ENCODE measurements at places on chromosomes 16 and 17.

DNA sequence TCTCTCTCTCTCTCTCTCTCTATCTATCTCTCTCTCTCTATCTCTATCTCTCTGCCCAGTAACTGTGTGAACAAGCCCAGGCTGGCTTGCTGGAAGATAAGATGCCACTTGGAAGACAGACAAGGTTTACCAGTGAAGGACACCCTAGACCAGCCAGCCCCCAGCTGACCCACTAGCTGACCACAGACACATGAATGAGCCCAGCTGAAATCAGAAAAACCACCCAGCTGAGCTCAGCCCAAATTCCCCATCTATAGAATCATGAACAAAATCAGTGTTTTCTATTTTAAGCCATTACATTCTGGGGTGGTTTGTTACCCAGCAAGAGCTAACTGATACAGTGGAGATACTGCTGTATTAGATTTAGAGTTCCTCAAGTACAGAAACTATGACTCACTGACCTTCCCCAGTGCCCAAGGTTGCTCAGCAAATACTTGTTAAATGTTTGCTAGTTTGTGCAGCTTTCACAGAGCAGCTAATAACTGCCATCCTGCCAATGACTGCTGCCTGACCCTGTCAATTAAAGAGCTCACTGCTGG is 18.0 kb downstream of the EMP2 start:
- no peak for DNase-seq

GRCh38 chr16:12664164-12664733 is 139.4 kb downstream of the CPPED1 start:
- DNase-seq: no peak

- DNase-seq: no peak
Measured at GRCh38 chr17:57308543-57309186, 52.3 kb downstream of the MSI2 start.

DNA sequence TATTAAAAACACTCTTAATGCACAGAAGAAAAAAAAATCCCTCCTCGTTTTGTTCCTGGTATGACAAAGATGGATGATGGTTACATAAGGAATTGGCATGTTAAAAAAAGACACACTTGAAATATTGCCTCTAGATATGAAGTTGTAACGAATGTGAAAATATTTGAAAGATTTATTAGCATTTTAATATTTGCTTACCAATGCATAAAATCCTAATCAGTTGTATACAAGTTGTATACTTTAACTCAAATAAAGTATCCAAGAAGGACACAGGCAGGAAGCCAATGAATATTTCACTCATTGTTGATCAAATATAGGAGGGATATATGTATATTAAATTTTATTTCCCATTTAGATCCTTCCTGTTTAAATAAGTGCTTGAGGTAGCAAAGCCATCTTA is 850.8 kb upstream of the RBFOX1 start:
- no peak for DNase-seq

GRCh38 chr17:38535886-38536285 is 69.9 kb downstream of the SRCIN1 start:
- DNase-seq: no peak

- no peak for DNase-seq
Measured at GRCh38 chr17:2706911-2707510, 4.6 kb downstream of the CLUH start.

GRCh38 chr16:15509593-15510535 is 75.5 kb downstream of the BMERB1 start:
- DNase-seq: no peak

DNA sequence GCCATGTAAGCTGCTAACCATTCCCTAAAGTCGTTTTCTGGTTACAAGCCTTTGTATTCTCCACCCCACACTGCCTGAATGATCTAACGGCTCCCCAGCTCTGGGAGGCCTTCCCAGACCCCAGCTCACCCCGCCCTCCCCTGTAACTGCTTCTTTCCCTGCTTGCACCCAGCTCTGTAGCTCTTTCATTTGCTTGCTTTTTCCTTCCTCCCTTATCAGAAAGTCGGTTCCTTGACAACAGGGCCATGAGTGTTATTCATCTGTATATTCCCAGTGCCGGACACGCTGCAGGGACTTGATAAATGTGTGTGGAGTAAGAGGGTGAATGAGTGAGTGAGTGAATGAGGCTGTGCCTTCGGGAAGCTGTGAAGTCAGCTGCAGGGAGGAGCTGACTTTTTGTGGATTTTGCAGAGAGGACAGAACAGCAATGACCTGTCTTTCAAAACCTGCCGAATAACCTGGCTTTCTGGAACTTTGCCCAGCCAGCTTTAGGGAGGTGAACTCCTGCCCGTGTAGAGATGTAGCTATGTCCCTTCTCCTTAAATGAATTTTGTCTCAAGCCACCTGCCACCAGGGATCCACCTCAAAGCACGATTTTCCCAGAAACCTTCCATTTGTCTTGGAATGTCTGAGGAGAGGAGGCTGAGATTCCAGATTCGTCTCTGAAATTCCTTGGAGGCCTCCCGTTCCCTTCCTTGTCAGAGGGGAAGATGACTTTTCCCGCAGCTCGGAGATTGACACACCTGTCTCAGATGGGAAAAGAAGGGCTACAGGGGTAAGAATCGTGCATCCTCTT is 20.0 kb upstream of the CACNG4 start:
- no peak for DNase-seq

DNA sequence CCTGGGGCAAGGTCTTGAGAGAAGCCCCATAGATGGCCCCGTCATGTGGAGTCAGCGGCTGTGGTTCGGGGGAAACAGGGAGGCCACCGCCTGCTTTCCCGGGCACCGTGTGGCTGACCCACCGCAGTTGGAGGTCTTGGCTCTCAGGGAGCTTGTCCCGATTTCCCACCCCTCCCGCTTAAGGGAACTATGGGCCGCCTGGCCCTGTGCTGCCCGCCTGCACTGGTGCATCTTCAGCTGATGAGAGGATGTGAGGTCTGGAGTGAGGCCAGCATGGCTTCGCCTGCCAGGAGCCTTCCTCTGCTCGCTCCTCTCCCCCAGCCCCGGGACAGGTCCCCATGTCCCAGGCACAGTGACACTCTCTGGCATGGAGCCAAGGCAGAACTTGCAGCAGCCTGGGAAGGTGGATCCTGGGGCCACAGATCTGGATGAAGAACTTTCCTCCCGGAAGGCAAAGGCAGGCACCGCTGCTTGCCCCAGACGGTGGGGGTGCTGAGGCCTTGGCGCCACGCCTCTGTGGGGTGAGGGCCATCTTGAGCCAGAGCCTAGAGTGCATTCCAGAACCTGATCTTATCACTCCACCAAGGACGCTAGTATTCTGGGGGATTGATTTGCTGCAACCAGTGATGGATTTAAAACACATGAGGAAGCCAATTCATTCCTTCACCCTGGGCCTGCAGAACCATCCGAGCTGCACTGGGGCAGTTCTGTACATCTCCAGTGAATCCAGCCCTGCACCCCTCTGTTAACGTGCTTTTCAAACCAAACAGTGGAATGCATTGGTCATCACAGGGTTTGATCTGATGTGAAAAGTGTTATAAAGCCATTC is 178.6 kb upstream of the TNRC6C start:
- DNase-seq: no peak

- DNase-seq: no peak
Measured at GRCh38 chr17:31561469-31562375, 170.2 kb downstream of the RAB11FIP4 start.

DNA sequence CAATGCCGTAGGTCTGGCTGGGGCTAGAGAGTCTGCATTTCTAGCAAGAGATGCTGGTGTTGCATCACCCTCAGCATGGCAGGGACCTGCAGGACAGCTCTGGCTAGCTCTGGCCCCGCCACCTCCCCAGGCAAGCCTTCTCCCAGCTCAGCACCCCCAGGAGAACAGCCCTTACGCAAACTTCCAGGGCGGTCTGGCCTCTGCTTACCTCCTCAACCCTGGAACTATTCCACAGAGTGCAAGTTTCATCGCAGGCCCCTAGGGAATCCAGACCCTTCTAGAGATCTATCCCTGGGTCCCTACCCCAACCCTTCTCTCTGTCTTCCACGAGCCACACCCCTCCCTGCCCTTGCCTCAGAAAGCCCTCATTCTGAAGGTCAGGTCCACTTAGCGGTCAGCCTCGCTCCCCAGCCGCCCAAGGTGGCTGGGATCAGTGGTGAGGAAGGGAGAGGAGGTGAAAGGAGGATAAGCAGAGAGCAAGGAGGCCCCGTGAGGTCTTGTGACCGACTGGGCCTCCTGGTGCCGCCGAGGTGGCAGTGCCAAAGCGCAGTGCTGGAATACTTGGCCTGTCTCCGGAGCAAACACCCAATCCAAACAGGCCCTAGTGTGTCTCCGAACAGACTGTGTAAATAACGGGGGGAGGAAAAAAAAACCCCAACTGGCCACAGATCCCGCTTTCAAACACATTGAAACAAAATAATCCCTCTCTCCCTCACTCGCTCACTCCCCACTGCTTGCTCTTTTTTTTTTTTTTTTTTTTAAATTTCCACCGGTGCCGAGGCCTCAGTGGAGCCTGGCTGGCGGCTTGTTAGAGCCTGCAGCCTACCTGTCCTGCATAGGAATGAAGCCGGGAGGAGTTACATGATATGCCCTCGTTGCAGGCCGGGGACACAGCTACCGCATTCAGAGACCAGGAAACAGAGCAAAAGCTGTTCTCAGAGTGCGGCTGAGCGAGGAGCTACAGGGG is 380.9 kb downstream of the SOX9 start:
- DNase-seq: no peak

DNA sequence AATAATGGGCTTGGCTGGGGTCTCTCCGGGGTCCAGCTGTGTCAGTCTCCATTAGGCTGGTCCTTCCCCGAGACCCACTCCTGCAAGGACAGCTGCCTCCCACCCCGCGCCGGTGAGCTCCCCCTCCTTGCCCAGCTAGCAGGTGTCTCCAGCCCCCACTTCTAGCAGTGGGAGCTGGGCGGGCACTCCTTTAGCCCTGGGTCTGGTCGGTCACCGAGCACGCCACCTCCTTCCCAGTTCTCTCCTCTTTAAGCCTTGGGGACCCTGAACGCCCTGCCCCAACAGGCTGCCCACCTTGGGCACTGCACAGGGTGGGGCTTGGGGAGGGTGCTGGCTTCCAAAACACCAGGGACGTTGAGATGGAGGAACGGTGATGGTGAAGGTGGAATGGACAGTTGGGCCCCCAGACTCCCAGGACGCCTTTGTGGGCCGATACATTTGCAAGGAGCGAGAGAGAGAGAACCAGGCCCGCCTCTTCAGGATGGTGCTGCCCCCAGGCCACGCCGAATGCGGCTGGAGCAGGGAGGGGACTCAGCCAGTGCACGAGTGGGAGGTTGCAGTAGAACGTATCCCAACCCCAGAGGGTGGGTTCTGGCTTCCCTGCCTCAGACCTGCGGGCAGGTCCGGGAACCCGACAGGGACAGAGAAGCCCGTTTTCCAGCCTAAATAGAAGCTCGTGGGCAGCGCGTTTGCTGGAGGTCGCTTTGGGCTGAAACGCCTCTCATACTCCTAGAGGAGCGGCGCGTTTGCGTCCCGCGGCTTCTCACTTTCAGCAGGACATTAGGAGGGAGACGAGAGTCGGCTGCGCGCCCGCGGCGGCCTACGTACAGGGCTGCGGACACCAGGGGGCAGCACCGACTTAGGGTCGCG is 10.7 kb downstream of the TBX2 start:
- DNase-seq: no peak

- DNase-seq: no peak
Measured at GRCh38 chr17:61822326-61823285, 40.7 kb downstream of the BRIP1 start.

- peak; percentile 60 for DNase-seq
Measured at GRCh38 chr17:81513753-81514488, 1.3 kb upstream of the ACTG1 start.

All from stimulated activated naive B cell treated with anti-CD40 and anti-IgM and Interleukin-4, amounts not matched to agents 10 μg/mL and 1 μg/mL and 100 μg/mL, for 72 hours (primary cell).